HCT116 (cell line): ENCODE measurements at places on chromosomes 13 and 19.
A peak's percentile ranks its signal among the peaks of the same experiment; 100 is the strongest.

DNA sequence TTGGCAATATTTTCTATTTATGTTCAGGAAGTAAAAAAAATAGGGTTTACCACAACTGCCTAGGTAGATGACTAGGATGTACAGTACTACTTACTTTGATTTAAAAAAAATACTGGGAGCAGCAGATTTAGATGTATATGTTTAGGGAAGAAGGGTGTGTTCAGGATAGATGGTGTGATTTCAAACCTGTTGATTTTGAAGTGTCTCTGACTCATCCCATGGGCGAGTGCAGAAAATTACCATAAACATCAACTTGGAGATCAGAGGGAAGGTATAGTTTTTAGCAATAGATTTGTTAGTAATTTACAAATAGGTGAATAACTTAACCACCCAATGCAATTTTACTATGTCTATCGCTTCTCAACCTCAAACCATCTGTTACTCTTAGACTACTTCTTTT, 214.8 kb downstream of the NDFIP2 start:
- H3K27ac ChIP-seq: no peak overlapping the region
- H3K4me1 ChIP-seq: no peaks in the 10 kb centered on the region
- no peaks in the 10 kb centered on the region for H3K27me3 ChIP-seq
- no peak for DNase-seq
- H3K36me3 ChIP-seq: no peaks in the 10 kb centered on the region

- no peaks in the 10 kb centered on the region for H3K4me1 ChIP-seq
- peak; percentile 36 for DNase-seq
- no peaks in the 10 kb centered on the region for H3K36me3 ChIP-seq
- H3K4me3 ChIP-seq: no peak overlapping the region
- H3K27me3 ChIP-seq: no peaks in the 10 kb centered on the region
- no peak overlapping the region for H3K27ac ChIP-seq
Observed at GRCh38 chr19:51158474-51159129, 16.5 kb downstream of the SIGLEC7 start.

GRCh38 chr19:48497728-48498594, 13.7 kb downstream of the LMTK3 start:
- DNase-seq: no peak
- H3K36me3 ChIP-seq: no peaks in the 10 kb centered on the region; the same call in 1 of the 2 replicates
- H3K27ac ChIP-seq: no peak overlapping the region; the same call in 1 of the 2 replicates

DNA sequence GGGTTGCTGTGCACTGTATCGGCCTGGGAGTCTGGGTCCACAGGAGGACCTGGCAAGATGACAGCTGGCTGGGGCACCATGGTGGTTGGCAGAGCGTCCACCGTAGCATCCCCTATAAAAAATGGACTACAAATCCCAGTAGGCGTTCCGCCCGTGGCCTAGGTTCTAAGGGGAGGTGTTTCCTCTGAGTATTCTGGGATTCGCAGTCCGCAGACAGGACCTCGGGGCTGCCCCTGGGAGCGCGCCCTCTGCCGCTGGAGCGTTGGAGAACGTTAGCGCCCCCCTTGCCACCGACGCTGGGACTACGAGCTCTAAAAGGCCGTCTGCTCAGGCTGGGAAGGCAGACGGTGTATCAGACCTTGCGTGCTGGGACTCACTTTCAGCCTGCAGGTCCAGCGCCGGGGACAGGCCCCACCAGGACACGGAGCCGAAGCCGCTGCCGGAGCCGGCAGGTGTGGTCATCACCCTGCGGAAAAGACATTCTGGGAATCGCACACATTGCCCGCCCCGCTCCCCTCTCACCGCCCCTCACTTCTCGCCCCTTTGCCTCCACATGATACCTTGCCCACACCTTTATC, 372 bp downstream of the DNAAF3 start:
- no peaks in the 10 kb centered on the region for H3K36me3 ChIP-seq
- H3K4me1 ChIP-seq: peaks cover 7% of the 10 kb centered on the region; the same call in 1 of the 2 replicates
- H3K27ac ChIP-seq: peak overlapping the region; percentile 20; the same call in 1 of the 2 replicates
- peak overlapping the region; percentile 72 for H3K4me3 ChIP-seq
- DNase-seq: peak; percentile 86

- DNase-seq: peak; percentile 7
- peaks cover 28% of the 10 kb centered on the region for H3K4me1 ChIP-seq
- no peaks in the 10 kb centered on the region for H3K36me3 ChIP-seq
- peak within 1 kb of the TSS; percentile 41 for H3K4me3 ChIP-seq
Observed at GRCh38 chr19:51064534-51065220, at the start of gene KLK13. Gene KLK13 (minus strand): TSS chr19:51065092. CDS start chr19:51065067, 25 bp downstream.
